Activated gamma-delta T cell (primary cell): ENCODE measurements at places on chromosomes 3 and 15.

DNA sequence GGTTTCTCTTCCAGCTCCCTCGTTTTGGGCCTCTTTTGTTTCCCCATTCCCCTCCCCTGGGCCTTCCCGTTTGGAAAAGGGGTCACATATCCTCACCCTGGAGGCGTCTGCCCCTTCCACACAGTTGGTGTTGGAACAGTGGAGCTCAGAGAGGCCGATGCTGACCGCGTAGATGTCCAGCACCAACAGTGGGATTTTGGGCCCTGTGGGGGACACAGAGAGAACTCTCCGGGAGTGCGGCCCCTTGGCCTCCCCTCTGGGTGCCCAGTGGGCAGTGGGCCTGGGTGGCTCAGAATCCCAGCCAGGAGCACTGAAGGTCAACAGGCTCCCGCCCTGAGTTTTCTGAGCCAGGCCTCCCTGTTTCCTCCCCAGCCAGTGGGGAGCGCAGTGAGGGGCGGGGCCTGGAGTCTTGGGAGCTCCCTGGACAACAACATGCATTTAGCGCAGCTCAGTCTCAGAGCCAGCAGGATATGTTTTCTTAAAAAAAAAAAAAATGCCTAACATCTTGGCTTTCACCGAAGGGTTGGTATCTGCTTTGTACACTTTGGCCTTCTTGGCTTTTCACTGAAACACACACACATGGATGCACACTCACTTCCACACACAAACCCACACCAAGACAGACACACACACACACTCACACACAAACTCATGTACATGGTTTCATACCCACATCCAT, 670 bp upstream of the ISLR start:
- no peak for DNase-seq

- DNase-seq = no peak
Observed at GRCh38 chr15:31343831-31344230, 17.2 kb downstream of the KLF13 start.

GRCh38 chr15:49473031-49473430, 50.0 kb downstream of the FGF7 start:
- no peak for DNase-seq

GRCh38 chr3:79005084-79005483, 762.7 kb downstream of the ROBO1 start:
- DNase-seq = no peak

DNA sequence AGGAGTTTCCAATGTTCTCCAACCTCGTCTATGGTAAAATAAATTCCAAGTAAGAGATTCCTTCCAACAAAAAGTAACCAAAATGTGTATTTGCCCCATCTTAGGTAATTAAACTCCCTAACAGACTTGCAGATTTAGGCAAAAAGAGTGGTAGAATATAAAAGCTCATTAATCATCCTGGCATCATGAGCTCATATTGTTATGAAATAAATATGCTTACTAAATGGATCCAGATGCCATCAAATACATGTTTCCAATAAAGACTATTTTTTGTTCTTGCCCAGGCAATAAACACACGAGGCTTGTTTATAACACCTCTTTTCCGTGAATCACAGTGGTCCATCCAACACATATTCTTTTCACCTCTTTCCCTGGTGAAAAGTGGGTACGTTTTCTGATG, 189.4 kb downstream of the THSD4 start:
- no peak for DNase-seq

- no peak for DNase-seq
Observed at GRCh38 chr3:39080026-39080425, 27.4 kb downstream of the GORASP1 start.

DNA sequence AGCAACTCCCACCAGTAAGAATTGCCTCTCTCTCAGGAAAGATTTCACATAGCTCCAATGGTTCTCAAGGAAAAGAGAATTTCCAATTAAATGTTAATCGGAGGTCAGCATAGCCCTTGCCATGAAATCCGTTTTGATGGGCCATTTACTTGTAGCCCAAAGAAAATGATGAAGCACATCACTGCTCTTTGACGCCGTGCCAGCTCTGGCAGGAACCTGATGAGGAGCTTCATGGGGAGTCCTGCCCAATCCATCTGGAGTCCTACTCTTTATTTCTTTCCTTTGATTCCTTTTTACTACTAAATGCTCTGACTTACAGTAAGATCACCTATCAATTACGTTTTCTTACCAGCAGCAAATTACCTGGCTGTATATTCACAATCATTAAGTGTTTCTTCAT, 84.7 kb downstream of the FGF12 start:
- DNase-seq = no peak

- no peak for DNase-seq
Observed at GRCh38 chr3:194243172-194243837, 107.4 kb downstream of the HES1 start.

DNA sequence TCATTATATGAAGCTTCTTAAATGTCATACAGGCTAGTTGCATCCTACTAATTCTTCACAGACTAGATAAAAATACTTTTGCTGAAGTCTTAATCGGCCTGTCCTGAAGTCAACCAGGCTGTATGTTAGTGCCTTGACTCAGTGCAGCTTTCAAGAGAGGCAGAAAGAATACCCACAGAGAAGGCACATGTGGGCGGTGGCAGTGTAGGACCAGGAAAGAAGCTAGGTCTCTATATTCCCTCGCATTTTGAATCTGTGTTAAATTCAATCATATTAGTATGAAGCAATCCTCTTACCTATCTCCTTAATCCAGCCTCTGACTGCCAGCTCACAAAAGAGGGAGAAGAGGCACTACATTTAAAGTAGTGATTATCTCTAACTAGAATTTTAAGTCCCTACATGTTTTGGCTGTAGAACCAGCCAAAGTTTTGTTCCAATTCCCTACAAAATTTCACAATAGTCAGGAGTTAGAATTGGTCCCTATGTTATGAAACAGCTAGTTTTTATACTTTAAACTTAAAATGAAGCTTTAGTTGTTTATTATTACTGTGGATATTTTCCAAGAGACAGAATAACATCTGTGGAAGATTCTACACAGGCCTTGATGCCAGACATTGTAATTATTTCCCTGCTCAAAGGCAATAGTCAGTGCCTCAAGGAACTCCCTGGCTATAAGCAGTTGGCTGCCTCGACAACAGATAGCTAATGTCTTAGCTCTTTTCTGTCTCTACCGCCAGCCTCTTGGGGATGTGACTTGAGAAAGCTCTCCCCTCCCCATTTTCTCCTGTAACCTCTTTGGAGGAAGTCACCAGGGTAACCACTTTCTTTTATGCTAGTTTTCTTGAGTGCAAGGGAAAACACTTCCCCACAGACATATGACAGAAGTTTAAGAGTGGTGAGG, 31.9 kb downstream of the CRTC3 start:
- no peak for DNase-seq
